ENCODE measurements at places on chromosomes 6 and 20. TPM values are rescaled to one million over a fixed set of nuclear protein-coding genes. Genes with fewer than 3 reads are reported as not detected.

PRELID3B gene
- total RNA-seq, result 76.3 TPM

DEK gene
- 197 TPM for total RNA-seq

C20orf202 gene
- total RNA-seq, result not detected

HLA-F gene
- 2.8 TPM for total RNA-seq

RIPK1 gene
- total RNA-seq, result 15.4 TPM

ENPP3 gene
- 0.17 TPM for total RNA-seq

BPIFB1 gene
- not detected for total RNA-seq

DEFB132 gene
- total RNA-seq, result not detected

PTPRT gene
- not detected for total RNA-seq

MUCL3 gene
- total RNA-seq, result under 0.01 TPM

SIGLEC1 gene
- not detected for total RNA-seq

BPIFA1 gene
- not detected for total RNA-seq

TPD52L2 gene
- 112 TPM for total RNA-seq

SNRPB gene
- 1,065 TPM for total RNA-seq

FAXC gene
- 7.2 TPM for total RNA-seq

C6orf132 gene
- total RNA-seq, result 15.3 TPM

TMC2 gene
- not detected for total RNA-seq

BPIFB2 gene
- not detected for total RNA-seq

CRISP3 gene
- total RNA-seq, result not detected

JPH2 gene
- total RNA-seq, result 2.9 TPM

PRSS16 gene
- 2.8 TPM for total RNA-seq

TCEA2 gene
- 14.6 TPM for total RNA-seq

LY6G6F gene
- not detected for total RNA-seq

SCAND1 gene
- 136 TPM for total RNA-seq

HCRTR2 gene
- total RNA-seq, result not detected

HTR1E gene
- total RNA-seq, result not detected

RFX6 gene
- total RNA-seq, result not detected

BANF2 gene
- not detected for total RNA-seq

GLYATL3 gene
- not detected for total RNA-seq

SALL4 gene
- total RNA-seq, result 1.4 TPM

POM121L2 gene
- not detected for total RNA-seq

RAD21L1 gene
- 1.2 TPM for total RNA-seq

OLIG3 gene
- total RNA-seq, result not detected

LY6G6D gene
- not detected for total RNA-seq

OVOL2 gene
- 1.6 TPM for total RNA-seq

GABBR1 gene
- total RNA-seq, result 6.4 TPM

NANP gene
- total RNA-seq, result 8.8 TPM

Data from epithelial cell of proximal tubule (primary cell).